Renal cortical epithelial cell (primary cell): ENCODE measurements at places on chromosomes 4 and X. TPM values are rescaled to one million over a fixed set of nuclear protein-coding genes. Genes with fewer than 3 reads are reported as not detected.

PITX2 gene
- total RNA-seq = 0.30 TPM in 1 of 2 replicates, not detected in the other

MRFAP1 gene
- total RNA-seq = 57.8 and 240 TPM in 2 replicates

DNA sequence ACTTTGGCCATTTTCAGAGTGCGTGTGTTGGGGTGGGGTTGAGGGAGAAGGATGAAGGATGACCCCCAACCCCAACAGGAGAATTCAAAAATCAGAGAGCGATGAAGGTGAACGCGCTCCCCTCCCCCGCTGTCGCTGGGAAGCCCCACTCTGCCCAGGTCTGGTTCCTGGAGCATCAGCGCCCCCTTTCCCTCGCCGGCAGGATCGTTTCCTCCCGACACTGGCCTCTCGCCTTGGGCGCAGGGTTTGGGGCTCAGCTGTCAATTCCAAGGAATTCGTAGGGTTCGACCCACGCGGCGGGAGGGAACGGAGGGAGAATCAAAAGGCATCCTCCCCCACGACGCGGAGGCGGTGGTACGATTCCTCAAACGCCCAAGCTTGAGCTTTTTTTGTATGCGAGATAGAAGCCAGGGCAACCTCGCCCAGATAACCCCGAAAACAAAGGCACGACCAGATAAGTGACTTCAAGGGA lies 1.0 kb upstream of the PDGFRA start:
- peak; percentile 18 for DNase-seq

TBX22 gene
- total RNA-seq = 0.05 TPM in 1 of 2 replicates, not detected in the other

DNA sequence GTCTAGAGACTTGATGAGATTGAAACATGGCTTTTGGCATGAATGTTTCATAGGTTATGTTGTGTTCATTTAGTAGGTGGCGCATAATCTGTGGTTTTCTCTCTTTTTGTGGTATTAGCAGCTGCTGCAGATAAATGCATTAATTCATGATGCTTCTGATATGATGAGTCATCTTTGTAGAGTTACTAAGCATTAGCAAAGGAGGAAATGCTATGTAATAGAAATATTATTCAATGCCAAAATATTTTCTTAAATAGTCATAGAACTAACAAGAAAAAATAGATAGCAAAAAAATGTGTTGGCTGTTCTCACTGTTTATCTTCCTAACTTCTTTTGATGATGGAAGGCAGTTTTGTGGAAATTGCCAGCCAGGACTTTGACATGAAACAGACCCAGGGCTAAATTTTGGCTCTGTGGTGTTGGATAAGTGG lies 3.6 kb downstream of the ZXDB start:
- DNase-seq = peak; percentile 21

IGFBP7 gene
- 1,261 and 4,753 TPM in 2 replicates for total RNA-seq

DNA sequence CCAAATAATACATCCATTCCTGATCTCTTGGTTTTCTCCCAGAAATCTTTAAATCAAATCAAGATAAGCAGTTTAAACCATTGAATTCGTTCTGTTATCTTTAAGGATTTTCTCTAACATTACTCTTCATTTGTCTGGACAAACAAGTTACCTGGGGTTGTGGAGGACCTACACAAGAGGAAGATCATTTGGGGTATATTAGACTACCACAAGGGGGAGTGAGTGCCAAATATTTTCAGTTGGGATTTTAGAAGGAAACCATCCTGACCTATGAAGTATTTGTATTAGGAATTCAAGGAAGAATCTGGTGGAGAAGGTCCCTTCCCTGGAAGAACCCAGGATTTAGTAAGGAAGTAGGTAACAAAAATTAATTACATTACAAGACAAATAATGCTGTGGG lies 12.0 kb upstream of the DCHS2 start:
- DNase-seq = peak; percentile 49

PPP1R2C gene
- not detected in 2 replicates for total RNA-seq

NDST3 gene
- 0.35 and 0.60 TPM in 2 replicates for total RNA-seq

DNA sequence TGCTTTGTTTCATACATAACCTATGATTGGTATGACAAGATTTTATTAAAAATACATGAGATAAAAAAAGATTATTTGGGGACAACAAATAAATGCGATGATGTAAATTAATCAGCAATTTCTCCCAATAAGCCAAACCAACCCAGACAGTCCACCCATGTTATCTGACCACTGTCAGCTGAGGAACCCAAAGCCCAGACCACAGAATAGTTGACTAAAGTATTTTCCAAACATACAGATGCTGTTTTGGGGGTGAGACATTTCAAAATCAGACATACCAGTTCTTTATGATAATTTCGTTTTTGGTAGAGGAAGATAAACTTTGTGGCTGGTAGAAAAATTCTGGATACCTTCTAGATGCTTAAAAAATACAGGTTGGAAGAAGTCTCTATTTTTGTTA lies 650.8 kb upstream of the FAM241A start:
- DNase-seq = no peak

CDKL2 gene
- 7.3 and 15.8 TPM in 2 replicates for total RNA-seq

GRCh38 chr4:52111995-52112394 lies 60.9 kb downstream of the SPATA18 start:
- no peak for DNase-seq

- no peak for DNase-seq
These were observed 566.2 kb downstream of the MID1IP1 start for GRCh38 chrX:39367416-39367815.

- peak; percentile 81 for DNase-seq
These were observed 13.5 kb downstream of the MAOB start for GRCh38 chrX:43868791-43869190.

DNA sequence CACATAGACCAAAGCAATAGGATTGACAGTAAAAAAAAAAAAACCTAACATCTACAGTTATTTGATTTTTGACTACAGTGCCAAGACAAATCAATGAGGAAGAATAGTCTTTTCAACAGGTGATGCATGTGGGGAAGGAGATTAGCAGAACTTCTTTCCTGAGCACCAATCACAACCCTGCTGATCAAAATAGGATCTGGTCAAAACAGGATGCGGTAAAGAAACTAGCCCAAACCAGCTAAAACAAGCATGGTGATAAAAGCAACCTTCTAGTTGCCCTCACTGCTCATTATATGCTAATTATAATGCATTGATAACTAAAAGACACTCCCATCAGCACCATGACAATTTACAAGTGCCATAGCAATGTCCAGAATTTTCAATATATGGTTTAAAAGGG lies 667.5 kb downstream of the GRXCR1 start:
- DNase-seq = no peak

- DNase-seq = peak; percentile 40
These were observed 111.0 kb downstream of the DHX15 start for GRCh38 chr4:24473309-24473721.

GRCh38 chr4:55218041-55218440 lies 92.6 kb upstream of the KDR start:
- no peak for DNase-seq

- peak; percentile 85 for DNase-seq
These were observed 18.6 kb downstream of the TBCK start for GRCh38 chr4:106297245-106298035.

GRCh38 chrX:96721354-96721753 lies 36.7 kb downstream of the DIAPH2 start:
- DNase-seq = peak; percentile 55

DNA sequence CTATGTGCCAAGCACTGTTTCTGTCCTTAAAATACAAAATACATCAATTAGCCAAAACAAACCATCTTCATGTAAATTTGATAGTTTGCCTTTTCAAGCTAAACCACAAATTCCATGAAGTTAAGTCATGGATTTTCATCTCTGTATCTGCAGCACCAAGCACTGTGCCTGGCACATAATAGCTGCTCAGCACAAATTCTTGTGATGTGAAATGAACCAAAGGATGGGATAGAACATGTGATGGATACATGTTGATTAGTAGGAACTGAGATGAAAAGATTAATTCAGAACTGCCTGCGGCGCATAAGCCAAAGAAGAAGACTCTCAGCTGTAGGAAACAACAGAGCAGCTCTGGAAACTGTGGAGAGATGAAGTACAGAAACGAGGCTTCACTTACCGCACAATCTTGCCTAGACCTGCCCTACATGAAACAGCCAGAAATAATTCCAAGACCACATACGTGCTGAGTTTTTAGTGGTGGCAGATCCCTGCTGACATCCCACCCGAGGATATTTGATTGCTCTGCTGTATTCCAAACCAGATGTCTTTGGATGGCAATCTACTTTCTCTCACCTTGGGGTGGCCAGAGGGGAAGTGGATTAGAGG lies 40.9 kb upstream of the DCLK2 start:
- no peak for DNase-seq

DNA sequence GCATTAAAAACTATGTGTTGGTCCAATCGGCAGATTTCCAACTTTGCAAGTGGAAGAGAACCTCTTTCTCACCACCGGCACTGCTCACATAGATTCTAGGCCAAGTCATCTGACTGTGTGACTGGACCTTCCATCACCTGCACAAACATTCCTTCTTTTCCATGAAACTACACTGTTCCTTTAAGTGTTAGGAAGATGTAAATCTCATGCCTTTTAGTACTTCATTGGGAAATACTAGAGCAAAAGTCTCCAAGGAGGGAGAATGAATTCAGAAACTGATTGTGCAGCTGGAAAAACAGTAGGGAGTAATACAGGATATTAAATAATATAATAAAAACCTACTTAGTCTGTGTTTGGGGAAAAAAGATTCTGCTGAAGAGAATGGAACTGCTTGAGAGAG lies 238.2 kb downstream of the GPC3 start:
- no peak for DNase-seq

CENPVL1 gene
- not detected in 2 replicates for total RNA-seq

DNA sequence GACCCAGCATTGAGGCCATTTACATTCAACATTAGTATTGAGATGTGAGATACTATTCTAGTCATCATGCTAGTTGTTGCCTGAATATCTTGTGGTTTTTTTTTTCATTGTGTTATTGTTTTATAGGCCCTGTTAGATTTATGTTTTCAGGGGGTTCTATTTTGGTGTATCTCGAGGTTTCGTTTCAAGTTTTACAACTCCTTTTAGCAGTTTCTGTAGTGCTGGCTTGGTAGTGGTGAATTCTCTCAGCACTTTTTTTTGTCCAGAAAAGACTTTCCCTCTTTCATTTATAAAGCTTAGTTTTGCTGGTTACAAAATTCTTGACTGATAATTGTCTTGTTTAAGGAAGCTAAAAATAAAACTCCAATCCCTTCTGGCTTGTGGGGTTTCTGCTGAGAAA lies 115.5 kb downstream of the NPNT start:
- DNase-seq = no peak

LIAS gene
- 8.5 and 10.4 TPM in 2 replicates for total RNA-seq

GRCh38 chr4:7649741-7650531 lies 215.2 kb upstream of the PSAPL1 start:
- DNase-seq = peak; percentile 74

- no peak for DNase-seq
These were observed 318.5 kb downstream of the EVC2 start for GRCh38 chr4:5389756-5390310.
